ENCODE measurements at places on chromosomes 2 and 18.

DNA sequence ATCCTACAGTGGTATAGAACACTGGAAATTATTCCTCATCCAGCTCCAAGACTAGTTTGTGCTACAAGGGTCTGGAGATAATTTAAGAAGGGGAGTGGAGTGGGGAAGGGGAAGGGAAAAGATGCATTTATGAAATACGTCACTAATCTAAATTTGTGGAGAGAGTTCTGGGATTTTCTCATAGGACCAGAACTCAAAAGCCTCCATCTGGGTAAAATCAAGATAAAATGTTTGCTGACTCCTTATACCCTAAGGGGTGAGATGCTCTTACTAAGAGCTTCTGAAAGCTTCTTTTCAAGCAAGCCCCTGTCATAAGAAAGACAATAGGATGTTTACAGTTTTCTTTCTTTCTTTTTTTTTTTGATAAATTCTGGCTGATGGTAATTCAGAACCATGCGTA, 88.5 kb upstream of the RBMS1 start:
- no peak for DNase-seq

DNA sequence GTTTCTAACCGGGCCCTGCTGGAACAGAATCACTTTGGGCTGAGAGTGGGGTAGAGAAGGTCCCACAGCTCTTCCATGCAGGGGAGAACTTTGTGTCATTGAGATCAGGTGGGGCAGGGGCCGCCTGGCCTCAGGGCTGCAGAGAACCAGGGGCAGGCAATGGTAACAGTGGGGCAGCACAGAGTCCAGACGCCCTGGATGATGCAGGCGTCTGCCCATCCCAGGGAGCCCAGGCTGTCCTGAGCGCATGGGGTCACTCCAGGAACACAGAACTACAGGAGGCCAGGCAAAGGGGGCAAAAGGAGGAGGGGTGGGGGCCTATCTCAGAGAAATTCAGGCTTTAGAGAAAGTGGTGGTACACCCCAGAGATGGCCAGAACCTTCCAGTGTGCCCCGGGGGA, 121.3 kb downstream of the NDUFA10 start:
- no peak for DNase-seq

- DNase-seq, result no peak
Observed at GRCh38 chr2:231189171-231189530, 9.3 kb upstream of the ARMC9 start.

GRCh38 chr2:24011250-24012104, 1.6 kb downstream of the MFSD2B start:
- no peak for DNase-seq

- no peak for DNase-seq
Observed at GRCh38 chr2:170930991-170931266, 1.9 kb downstream of the GORASP2 start.

DNA sequence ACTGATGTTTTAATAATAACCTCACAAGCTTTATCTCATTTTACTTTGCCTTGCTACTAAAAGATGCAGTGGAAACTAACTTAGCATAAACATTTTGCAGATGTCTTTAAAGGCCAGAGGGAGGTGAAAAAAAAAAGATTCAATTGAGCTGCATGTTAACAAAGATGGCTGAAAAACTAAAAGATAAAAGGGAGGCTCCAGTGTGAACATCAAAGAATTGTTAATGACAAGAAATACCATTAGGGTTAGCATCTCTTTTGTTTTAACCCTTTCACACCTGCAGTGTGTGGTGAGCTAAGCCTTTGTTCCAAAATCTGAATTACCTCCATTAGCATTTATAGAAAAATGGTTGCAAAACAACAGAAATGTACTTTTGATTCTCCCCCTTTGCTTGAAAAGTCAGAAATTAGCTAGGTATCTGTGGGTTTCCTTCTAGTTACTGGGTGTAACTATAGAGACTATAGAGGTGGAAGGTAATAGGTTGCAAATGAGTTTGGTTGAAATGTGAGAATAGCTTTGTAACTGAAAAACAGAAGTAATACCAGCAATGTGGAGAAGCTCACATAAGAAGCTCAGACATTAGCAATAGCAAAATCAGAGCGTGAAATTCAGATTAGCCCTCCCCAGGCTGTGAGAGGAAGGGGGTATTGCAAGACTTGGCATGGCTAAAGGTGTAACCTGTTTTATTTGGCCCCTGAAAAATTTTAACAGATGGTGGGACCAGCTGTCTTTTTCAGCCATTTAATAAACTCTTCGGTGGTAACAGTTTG, 34.8 kb upstream of the SP5 start:
- no peak for DNase-seq

- DNase-seq, result no peak
Observed at GRCh38 chr2:54482715-54483114, 26.6 kb downstream of the SPTBN1 start.

DNA sequence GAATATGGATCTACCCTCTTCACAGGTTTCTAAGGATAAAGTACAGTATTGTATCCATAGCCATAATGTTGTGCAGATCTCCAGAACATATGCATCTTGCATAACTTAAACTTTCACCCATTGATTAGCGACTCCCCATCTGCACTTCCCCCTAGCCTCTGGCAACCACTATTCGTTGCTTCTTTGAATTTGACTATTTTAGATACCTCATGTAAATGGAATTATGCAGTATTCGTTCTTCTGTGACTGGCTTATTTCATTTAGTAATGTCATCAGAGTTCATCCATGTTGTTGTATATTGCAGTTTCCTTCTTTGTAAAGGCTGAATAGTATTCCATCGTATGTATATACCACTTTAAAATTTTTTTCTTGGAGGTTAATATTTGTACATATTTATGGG, 128.9 kb downstream of the SMAD7 start:
- DNase-seq, result no peak

GRCh38 chr18:37218022-37218590, 347.5 kb downstream of the CELF4 start:
- DNase-seq, result no peak

GRCh38 chr2:164920430-164920829, 34.9 kb downstream of the SLC38A11 start:
- DNase-seq, result no peak

DNA sequence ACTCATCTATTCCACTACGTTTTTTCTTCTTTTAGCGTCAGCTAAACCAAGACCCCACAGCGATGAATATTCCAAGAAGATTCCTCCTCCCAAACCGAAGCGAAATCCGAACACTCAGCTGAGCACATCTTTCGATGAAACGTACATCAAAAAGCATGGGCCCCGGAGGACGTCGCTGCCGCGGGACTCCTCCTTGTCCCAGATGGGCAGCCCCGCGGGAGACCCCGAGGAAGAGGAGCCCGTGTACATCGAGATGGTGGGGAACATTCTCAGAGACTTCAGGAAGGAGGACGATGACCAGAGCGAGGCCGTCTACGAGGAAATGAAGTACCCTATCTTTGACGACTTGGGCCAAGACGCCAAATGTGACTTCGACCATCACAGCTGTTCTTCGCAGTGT, 182.4 kb downstream of the NYAP2 start:
- no peak for DNase-seq

DNA sequence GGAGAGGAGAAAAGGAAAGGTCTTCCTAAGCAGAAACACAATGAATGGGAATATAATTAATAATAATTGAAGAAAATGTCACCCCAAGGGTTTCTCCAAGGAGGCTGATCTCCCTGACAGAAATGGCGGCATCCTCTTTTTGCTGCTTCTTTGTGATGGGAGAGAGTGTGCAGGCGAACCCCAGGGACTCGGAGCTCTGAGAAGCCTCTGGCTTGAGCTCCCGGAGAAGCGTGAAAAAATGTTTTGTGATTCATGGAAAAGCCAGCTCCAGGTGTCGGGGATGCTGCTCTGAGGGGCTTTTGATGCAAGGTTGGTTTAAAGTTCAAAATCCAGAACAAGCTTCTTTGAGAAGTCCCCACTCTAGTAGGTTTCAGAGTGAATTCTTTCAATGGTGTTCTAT, 91.0 kb downstream of the VWA3B start:
- DNase-seq, result no peak

DNA sequence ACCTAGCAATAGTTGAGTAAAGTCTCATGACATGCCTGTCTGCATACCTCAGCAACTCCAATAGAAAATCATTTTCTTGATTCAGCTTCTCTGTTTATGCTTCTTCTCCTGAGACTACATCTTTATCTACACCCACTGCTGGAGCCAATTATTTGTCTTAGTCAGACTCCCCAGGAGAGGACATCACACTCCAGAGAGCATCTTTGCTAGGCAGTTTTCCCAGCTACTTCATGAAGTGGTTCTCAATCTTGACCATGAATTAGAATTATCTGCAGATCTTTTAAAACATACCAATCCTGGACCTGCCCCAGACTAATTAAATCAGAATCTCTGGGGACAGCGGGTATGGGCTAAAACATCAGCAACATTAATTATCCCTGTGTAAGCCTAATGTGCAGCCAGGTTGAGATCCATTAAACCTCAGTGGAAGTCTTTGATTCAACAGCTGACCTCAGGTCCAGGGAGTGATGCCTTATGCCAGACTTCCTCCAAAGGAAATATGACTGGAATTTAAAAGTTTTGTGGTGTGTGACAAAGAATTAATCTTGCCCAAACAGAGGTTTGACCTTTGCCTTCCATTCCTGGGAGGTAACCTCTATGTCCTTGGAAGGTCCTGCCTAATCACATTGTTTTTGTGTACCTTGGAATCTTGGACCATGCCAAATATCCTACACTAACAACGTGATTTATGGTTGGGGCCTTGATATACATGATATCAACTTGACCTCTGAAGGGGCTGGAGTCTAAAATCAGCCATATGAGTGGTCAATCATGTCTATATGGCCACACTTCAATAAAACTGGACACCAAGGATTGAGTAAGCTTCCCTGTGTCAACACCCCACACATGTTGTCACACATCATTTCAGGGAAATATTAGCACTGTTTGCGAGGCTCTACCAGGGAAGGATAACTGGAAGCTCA, 99.3 kb upstream of the DNAJC10 start:
- DNase-seq, result no peak

DNA sequence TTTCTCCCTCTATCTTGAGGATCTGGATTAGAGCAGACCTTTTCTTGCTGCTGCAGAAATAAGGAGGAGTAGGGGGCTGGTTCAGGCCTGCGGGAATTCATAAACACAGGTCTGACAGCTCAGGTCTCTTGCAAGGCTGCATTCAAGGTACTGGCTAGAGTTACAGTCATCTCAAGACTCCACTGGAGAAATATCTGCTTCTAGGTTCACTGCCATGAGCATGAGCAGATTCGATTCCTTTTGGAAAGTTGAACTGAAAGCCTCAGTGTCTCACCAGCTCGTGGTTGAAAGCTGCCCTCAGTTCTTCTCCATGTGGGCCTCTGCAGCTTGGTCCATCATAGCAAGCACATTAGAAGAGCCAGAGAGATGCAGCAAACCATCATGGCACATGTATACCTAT, 124.4 kb upstream of the SETBP1 start:
- DNase-seq, result no peak

DNA sequence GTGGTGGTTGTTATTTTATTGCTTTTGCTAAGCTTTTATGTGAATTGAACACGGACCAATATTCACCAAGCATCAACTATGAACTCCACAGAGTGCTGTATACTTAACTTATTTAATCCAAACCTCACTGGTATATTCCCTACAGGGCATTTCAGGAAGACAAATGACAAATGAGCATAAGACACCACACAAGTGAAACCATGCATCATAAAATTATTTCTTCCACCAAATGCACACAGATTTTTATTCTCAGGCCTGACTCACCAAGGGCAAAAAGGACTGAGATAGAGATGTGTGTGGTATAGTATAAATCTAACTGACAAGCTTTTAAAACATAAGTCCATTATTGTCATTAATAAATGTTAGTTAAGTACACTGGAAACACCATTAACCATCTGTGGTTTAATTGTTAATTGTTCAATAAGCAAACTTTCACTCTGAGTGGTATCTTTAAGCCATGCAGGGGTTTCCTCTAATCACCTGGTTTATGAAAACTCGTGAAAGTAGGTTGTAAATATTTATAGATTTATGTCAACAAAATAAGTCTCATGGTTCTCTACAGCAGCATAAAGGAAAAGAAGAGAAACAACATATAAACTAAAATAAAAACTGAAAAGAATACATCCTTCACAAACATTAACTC, 77.6 kb upstream of the CRIM1 start:
- no peak for DNase-seq

DNA sequence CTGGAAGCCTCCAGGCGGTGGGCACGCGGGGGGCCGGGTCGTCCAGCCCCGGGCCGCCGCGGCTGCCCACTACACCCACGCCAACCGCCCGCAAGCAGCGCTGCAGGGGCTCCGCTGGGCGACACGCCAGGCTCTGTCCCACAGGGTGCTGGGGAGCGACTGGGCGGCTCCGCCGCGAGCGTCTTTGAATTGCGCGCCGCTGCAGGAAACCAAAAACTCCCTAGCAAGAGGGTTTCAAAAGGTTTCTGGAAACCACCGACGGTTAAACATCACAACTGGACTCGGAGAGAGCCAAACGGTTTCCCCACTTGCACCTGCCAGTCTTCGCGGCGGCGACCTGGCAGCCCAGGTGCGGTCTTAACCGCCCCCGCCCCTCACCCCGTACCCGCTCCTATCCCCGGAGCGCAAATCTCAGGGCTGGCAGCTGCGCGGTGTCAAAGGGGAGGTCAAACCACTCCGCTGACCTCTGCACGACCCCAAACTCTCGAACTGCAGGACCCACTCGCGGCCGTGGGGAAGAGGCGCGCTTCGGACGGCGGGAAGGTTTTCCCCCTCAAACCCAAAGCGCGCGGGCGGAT, 1.0 kb downstream of the CXCR4 start:
- DNase-seq, result peak; percentile 75

GRCh38 chr2:202084265-202084664, 11.2 kb downstream of the KIAA2012 start:
- DNase-seq, result no peak

- DNase-seq, result no peak
Observed at GRCh38 chr2:99725820-99726219, 236.0 kb upstream of the REV1 start.

GRCh38 chr2:101830555-101830954, 133.0 kb downstream of the MAP4K4 start:
- DNase-seq, result no peak

DNA sequence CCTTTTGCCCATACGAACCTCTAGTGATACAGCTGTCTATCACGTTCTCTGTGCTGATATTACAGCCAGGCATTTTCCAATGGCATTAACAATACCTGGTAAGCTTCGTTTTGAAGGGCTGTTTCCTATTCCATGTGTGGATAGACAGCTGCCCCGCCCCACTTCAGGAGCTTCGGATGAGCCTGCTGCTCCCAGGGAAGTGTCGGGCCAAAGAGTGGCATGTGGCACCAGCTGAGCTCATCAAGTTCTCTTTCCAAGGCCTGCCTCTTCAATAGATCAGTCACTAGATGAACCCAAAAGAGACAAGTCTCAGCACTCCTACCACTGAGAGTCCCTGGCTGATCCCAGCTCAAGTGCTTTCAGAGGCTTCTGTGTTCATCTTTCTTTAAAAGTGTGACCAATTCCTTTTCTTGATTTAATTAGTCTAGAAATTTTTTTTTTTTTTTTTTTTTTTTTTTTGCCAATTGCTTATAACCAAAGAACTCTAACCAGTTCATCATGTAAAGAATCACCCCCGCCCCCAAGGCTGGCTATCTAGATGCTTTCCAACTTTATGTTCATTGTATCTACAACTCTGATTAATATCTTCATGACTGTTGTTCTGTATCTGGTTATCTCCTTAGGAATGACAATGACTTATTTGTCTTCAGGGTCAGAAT, 46.6 kb downstream of the HDAC4 start:
- no peak for DNase-seq

Measured in CD4-positive, alpha-beta T cell treated with Interleukin-6 at 100 ng/mL for 8 hours (primary cell).